ENCODE measurements at places on chromosomes 1 and 21.

GRCh38 chr1:47646676-47647075, 208.8 kb downstream of the FOXD2 start:
- no peak for DNase-seq

DNA sequence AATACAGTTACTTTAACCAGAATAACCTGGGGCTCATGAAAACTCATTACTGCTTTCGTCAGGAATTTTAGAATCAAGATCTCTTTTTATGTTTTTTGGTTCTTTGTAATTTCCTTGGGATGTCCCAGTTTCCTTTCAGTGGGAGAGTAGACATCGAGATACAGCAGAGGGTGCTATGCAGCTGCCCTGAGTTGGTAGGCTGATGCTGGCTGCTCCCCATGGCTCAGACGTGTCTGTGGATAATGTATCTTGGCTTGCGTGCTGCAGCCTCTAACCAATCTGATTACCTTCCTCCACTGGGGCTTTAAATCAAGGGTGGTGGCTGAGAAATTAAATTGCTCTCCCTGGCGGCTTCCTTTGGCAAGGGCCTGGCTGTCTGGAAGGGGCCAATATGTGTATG, 253.7 kb downstream of the CACNA1E start:
- DNase-seq, result no peak

DNA sequence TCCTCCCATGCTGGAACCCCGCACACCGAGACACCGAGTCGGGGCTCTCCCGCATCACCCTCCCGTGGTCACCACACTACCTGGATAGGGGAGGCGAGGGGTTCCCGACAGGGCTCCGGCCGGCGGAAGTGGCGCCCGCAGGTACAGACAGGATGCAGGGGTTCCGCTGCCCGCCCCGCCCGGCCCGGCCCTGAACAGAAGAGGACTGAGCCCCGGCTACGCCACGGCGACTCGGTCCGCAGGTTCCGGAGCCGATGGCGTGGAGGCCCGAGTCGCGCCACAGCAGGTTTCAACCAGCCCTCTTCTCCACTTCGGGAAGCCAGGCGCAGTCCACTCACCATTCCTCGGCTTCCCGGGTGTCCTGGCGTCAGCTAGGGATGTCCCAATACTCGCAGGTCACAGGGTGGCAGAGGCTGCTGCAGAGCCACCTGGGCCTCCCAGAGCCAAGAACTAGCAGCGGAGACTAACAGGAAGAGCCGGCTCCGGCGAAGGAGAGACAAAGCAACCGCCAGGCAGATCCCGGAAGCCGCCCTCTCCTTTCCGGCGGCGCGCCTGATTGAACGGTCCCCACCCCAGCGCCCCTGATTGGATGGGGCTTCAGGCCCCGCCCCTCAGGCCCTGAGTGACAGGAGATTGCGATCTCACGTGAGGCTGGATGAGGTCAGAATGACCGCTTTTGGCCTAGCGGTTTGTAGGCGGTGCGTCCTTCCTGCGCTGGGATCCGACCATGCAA, at the start of gene ZNF669:
Gene ZNF669, minus strand, starts transcription at position 498 of the 733 bp plus-strand sequence. Its CDS starts 157 bp downstream, at position 341.
- peak; percentile 97 for DNase-seq

- no peak for DNase-seq
Measured at GRCh38 chr1:227742738-227743715, 7.8 kb downstream of the SNAP47 start.

DNA sequence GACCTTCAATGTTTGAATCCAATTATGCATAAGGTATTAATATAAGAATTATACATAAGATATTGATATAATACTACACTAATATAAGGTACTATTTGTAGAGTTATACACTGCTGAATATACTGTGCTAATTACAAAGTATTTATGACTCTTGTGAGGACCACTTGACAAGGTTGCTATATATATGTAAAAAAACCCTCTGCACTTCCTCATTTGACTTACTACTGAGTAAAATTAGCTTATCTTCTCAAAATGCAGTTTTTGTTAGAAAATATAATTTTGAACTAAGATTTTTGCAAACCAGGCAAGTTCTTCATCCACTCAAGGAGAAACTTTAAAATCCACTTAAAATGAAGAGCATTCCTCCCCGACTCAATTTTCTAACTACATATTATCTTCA, 8.5 kb downstream of the SIKE1 start:
- DNase-seq, result no peak

DNA sequence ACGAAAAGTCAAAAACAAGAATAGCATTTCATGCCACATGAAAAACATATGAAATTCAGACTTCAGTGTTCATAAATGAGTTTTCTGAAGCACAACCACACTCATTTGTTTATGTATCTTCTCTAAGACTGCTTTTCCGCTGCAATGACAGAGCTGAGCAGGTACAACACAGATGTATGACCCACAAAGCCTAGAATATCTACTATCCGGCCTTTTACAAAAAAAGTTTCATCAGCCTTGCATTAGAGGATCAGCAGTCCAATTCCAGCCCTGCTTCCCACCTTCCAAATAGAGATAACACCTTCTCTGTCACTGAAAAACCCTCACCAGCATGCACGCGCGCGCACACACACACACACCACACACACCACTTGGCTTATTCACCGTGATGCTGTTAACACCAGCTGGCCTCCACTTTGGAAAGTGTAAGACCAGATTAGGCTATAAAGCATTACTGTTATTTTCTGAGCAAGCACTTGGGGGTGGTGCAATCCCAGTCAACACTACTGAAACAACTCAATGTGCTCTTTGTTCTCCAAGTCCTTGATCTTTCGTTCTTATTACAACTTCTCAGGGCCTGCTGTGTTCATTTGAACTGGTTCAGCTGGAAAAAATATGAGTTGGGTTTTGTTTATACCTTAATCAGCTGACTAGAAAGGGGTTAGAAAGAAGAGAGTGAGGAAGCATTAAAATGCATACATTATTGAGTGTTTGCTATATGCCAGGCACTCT, 90.0 kb downstream of the GLUL start:
- no peak for DNase-seq

GRCh38 chr1:27436204-27437159, 44.1 kb downstream of the GPR3 start:
- no peak for DNase-seq

- no peak for DNase-seq
Measured at GRCh38 chr1:107842241-107842640, 122.7 kb downstream of the VAV3 start.

DNA sequence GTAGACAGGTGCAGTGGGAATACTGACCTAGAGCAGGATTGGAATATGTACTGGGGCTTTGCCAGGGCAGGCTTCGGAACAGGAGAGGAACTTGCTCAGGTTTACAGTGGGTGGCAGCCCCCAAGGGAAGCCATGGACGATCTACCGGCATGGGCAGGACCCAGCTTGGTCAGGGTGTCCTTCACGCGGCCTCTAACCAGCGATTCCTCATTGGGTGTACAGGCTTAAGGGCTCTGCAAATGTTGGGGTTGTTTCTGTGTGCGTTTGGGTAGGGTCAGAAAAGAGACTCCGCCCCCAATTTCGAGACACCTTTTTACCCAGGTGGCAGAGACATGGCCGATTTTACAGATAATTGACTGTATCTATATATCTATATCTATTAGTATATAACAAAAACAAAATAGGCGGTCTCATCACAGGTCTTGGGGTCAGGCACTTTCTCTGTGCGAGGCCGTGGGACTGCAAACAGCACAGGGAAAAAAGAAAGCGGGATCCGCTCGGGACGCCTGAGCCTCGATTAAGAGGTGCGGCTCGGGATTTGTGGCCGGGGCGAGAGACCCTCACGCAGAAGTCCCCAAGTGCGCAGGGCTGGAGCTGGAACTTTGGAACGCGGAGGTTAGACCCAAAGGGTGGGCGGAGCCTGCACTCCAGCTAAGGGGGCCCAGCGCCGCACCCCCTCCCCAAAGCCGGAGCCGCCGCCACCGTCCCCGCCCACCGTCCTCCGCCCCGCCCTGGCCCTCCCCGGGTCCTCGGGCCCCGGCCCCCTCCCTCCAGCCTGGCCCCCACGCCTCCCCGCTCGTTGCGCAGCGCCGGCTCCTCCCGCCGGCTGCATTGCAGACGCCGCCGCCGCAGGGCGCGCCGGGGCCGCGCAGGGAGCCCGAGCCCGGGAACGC, 67.5 kb upstream of the VAMP3 start:
- no peak for DNase-seq

DNA sequence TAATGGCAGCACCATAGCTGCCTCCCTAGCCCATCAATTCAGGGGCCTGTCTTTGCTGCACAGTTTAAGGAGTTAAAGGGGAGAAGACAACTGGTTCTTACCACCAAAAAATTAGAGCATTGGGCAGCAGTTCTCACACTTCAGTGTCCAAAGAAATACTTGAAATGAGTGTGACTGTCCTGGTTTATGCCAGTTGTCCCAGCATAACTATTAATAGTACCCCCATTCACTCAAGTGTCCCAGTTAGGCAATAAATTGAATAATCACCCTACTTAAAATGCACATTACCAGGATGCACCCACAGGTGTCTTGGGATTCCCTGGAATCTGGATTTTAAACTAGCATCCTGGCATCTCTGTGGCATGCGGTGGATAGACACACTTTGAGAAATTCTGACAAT, 51.1 kb downstream of the FAM163A start:
- DNase-seq, result no peak

Measured in SHP77 (cell line).